Heart left ventricle (tissue), 16 donors: ENCODE measurements at places on chromosomes 6 and 20.

GRCh38 chr20:46148313-46149208 lies 30.4 kb downstream of the CD40 start:
- no peak for DNase-seq
- H3K36me3 ChIP-seq = no peaks in the 10 kb centered on the region
- no peaks in the 10 kb centered on the region for H3K4me1 ChIP-seq
- peaks cover 18% of the 10 kb centered on the region for H3K27me3 ChIP-seq

- H3K4me1 ChIP-seq = peaks cover 20% of the 10 kb centered on the region
- no peak for DNase-seq
- no peak overlapping the region for H3K27ac ChIP-seq
- H3K4me3 ChIP-seq = no peak overlapping the region
- no peaks in the 10 kb centered on the region for H3K27me3 ChIP-seq
These were observed 80.7 kb downstream of the CARMIL1 start for GRCh38 chr6:25359891-25360290.

DNA sequence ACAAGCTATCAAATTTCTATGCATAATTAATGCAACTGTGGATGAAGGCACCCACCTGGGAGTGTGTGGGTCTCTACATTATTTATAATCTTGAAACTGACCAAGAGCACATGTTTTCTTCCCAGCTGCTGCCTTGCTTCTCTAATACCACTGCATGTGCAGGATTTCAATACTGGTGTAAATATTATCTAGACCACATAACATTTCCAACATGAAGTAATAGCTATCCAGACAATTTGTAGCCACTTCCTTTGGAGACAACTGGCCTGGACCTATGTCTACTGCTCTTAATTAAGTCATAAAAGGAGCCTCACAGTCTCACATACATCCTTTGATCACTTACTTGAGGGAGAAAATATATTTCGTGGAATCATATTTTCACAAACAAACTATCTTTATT lies 180.7 kb downstream of the HIVEP2 start:
- H3K4me1 ChIP-seq = peaks cover 26% of the 10 kb centered on the region
- no peak overlapping the region for H3K4me3 ChIP-seq
- no peaks in the 10 kb centered on the region for H3K27me3 ChIP-seq
- peaks cover 45% of the 10 kb centered on the region for H3K36me3 ChIP-seq

DNA sequence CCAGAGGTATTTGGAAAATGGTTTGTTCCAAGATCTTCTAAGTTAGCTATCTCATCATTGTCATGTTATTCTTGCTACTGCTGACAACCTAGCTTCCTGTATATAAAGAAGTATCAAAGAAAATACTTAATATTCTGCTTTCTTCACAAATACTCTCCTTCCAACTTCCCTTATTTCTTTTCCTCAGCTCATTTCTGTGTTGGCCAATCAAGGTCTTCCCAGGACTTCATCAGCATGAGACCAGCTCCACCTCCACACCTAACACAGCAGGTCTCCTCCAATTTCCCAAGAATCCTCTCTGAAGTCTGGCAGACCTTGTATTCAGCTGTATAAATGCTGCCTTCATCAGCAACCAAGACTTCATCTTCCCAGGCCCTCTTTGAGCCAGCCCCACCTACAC lies 538.6 kb upstream of the JARID2 start:
- peaks cover 39% of the 10 kb centered on the region for H3K4me1 ChIP-seq
- H3K36me3 ChIP-seq = no peaks in the 10 kb centered on the region
- DNase-seq = no peak
- H3K4me3 ChIP-seq = no peak overlapping the region

DNA sequence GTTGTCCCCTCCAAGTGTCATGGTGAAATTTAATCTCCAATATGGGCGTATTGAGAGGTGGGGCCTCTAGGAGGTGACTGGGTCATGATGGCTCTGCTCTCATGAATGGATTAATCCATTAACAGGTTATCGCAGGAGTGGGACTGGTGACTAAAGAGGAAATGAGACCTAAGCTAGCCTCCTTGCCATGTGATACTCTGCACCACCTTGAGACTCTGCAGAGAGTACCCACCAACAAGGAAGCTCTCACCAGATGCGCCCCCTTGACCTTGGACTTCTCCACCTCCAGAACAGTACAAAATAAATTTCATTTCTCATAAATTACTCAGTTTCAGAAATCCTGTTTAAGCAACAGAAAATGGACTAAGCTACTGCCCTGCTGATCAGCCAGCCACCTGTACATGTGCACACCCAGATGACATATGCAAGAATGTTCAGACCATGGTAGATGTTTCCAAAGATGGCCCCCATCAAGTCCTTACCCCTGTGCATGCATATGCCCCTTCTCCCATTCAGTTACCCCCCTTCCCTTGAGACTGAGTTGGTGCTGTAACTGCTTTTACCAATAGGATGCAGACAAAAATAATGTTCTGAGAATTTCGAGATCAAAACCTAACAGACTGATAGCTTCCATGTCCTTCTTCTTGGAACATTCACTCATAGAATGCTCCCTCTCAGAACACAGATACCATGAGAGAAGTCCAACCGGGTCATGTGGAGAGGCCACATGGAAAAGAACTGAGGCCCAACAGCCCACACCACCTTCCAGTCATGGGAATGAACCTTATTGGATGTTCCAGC lies 28.4 kb downstream of the MAP3K5 start:
- no peak overlapping the region for H3K4me3 ChIP-seq
- no peaks in the 10 kb centered on the region for H3K27me3 ChIP-seq
- H3K27ac ChIP-seq = peak overlapping the region; percentile 79
- no peaks in the 10 kb centered on the region for H3K36me3 ChIP-seq

GRCh38 chr6:40626886-40627285 lies 39.7 kb upstream of the LRFN2 start:
- no peak overlapping the region for H3K27ac ChIP-seq
- H3K4me1 ChIP-seq = no peaks in the 10 kb centered on the region
- no peaks in the 10 kb centered on the region for H3K36me3 ChIP-seq
- H3K4me3 ChIP-seq = no peak overlapping the region
- no peak for DNase-seq

GRCh38 chr6:79450984-79451383 lies 86.2 kb downstream of the LCA5 start:
- DNase-seq = no peak
- no peak overlapping the region for H3K27ac ChIP-seq
- H3K4me1 ChIP-seq = no peaks in the 10 kb centered on the region
- no peaks in the 10 kb centered on the region for H3K36me3 ChIP-seq

DNA sequence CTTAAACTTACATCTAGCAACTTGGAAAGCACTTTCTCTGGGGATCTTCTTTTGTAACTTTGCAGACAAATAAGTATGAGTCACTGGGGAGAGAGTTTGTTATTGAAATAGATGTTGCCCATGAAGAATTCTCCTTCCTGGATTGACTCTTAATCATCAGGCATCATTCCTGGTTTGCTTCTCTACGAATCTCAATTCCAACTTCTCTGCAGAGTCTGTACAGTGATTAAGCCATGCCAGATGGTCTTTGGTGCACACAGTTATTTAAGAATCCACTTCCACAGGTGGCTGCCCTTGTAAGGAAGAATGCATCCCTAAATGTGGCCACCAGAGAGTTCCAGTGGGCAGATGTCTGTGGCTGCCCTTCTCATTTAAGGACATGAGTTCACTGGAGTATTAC lies 25.7 kb downstream of the MYCT1 start:
- no peaks in the 10 kb centered on the region for H3K36me3 ChIP-seq
- H3K27ac ChIP-seq = no peak overlapping the region
- no peak overlapping the region for H3K4me3 ChIP-seq
- H3K27me3 ChIP-seq = no peaks in the 10 kb centered on the region
- DNase-seq = no peak
- no peaks in the 10 kb centered on the region for H3K4me1 ChIP-seq

GRCh38 chr20:59361411-59361810 lies 61.0 kb downstream of the EDN3 start:
- DNase-seq = no peak
- H3K27me3 ChIP-seq = no peaks in the 10 kb centered on the region
- H3K36me3 ChIP-seq = no peaks in the 10 kb centered on the region
- no peak overlapping the region for H3K4me3 ChIP-seq
- no peaks in the 10 kb centered on the region for H3K4me1 ChIP-seq

DNA sequence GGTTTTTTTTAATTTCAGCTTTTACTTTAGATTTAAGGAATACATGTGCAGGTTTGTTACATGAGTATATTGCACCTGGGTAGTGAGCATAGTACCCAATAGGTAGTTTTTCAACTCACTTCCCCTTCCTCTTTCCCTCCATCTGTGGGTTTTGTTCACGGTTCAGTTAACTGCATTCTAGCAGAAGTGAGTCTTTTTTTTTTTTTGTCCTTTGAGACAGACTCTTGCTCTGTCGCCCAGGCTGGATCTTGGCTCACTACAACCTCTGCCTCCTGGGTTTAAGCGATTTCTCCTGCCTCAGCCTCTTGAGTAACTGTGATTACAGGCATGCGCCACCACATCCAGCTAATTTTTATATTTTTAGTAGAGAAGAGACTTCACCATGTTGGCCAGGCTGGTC lies 8.7 kb downstream of the UBR2 start:
- no peaks in the 10 kb centered on the region for H3K36me3 ChIP-seq
- H3K27ac ChIP-seq = no peak overlapping the region
- H3K4me1 ChIP-seq = peaks cover 3% of the 10 kb centered on the region
- H3K4me3 ChIP-seq = no peak overlapping the region

GRCh38 chr20:54625497-54625896 lies 150.1 kb downstream of the DOK5 start:
- no peaks in the 10 kb centered on the region for H3K4me1 ChIP-seq
- H3K36me3 ChIP-seq = no peaks in the 10 kb centered on the region
- H3K27ac ChIP-seq = no peak overlapping the region

- H3K4me1 ChIP-seq = no peaks in the 10 kb centered on the region
- no peak overlapping the region for H3K27ac ChIP-seq
- H3K4me3 ChIP-seq = no peak overlapping the region
- no peaks in the 10 kb centered on the region for H3K36me3 ChIP-seq
- DNase-seq = no peak
- H3K27me3 ChIP-seq = no peaks in the 10 kb centered on the region
These were observed 792.9 kb downstream of the EYS start for GRCh38 chr6:64914124-64914523.

- H3K4me3 ChIP-seq = no peak overlapping the region
- no peaks in the 10 kb centered on the region for H3K36me3 ChIP-seq
- H3K27me3 ChIP-seq = no peaks in the 10 kb centered on the region
- no peak overlapping the region for H3K27ac ChIP-seq
- no peaks in the 10 kb centered on the region for H3K4me1 ChIP-seq
- no peak for DNase-seq
These were observed 467.3 kb upstream of the IRAK1BP1 start for GRCh38 chr6:78400076-78400475.

- DNase-seq = no peak
- H3K4me3 ChIP-seq = no peak overlapping the region
- H3K36me3 ChIP-seq = no peaks in the 10 kb centered on the region
- H3K27ac ChIP-seq = no peak overlapping the region
- H3K27me3 ChIP-seq = no peaks in the 10 kb centered on the region
- no peaks in the 10 kb centered on the region for H3K4me1 ChIP-seq
These were observed 529.2 kb downstream of the HAO1 start for GRCh38 chr20:7411075-7411474.

- peak overlapping the region; percentile 11 for H3K27ac ChIP-seq
- no peaks in the 10 kb centered on the region for H3K27me3 ChIP-seq
- H3K4me3 ChIP-seq = no peak overlapping the region
- peaks cover 2% of the 10 kb centered on the region for H3K36me3 ChIP-seq
- peak; percentile 14 for DNase-seq
These were observed 1.9 kb upstream of the FUCA2 start for GRCh38 chr6:143513410-143513809.

DNA sequence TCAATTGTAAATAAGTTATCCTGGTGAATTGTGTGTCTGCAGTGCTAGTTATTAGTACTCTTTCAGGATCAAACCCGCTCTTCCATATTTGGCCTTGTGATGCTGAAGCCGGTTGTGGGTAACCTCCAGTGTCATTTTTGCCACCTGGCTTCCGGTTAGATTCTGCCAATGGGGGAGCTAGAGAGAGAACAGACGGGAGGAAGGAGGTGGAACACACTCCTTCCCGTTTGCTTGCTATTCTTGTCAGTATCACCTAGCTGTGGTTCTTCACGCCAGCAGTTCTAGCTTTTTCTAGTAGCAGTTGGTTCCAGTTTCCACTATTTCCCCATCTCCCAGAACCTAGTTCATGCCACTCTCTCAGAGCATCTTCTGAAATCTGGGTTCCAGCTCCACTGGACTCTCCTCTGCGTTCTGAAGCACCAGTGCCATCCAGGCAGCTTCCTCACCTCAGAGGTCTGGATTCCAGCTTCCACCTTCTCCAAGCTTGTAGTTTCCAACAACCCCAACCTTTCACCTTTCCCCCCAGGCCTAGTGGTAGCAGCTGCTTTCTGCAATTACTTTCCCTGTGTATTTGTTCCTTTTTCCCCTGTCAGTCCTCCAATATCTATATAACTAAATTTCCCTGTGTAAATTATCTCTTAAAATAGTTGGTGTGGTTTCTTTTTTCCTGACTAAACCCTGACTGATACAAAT lies 46.9 kb upstream of the LOC128125822 start:
- no peak for DNase-seq
- H3K4me1 ChIP-seq = no peaks in the 10 kb centered on the region
- H3K36me3 ChIP-seq = no peaks in the 10 kb centered on the region
- no peak overlapping the region for H3K4me3 ChIP-seq
- no peaks in the 10 kb centered on the region for H3K27me3 ChIP-seq

DNA sequence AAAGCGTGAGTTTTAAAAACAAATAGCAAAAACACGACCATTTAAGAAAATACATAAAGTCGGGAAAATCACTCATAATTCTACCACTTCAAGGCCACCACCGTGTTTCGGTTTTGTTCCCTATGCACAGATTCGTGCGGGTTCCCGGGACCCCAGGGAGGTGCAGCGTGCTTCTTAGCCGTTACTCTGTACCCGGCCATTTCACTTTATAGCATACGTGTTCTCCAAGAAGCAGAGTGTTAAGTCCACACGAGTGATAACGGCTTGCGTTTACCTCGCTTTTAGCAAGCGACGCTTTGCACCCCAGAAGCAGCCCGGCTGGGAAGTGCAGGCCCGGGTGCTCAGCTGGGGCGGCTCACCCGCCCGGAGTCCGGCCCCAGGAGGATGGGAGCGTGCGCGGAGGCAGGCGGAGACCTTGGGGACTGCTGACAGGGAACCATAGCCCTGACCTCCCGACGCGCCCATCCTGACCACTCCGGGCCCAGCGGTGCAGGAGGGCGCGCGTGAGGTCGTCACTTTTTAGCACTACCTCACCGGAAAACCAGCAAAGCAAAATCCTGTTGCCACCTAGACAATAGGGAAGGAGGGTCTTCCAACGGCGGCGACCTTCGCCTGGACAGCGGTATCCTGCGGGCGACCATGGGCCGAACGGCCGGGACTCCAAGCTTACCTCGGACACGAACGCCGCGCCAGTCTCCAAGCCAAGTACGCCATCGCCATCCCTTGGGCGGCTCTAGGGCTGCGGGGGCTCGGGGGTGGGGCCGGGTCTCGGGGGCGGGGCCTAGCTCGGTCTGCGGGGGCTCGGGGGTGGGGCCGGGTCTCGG lies at the start of gene ECI2:
Gene ECI2, minus strand, starts transcription at position 735 of the 824 bp plus-strand sequence. Its CDS starts 15 bp downstream, at position 720.
- DNase-seq = peak; percentile 85
- H3K36me3 ChIP-seq = peaks cover 3% of the 10 kb centered on the region
- H3K4me3 ChIP-seq = peak within 1 kb of the TSS; percentile 84
- H3K4me1 ChIP-seq = peaks cover 27% of the 10 kb centered on the region
- peak within 1 kb of the TSS; percentile 86 for H3K27ac ChIP-seq
